Colonic mucosa (tissue), 4 donors: ENCODE measurements at places on chromosomes 7 and 10. TPM values are rescaled to one million over a fixed set of nuclear protein-coding genes. Genes with fewer than 3 reads are reported as not detected.

Gene DGKI
- total RNA-seq, result 0.67 TPM

Gene KCNMA1
- total RNA-seq, result 23.2 TPM

Gene SLC18A3
- total RNA-seq, result 0.42 TPM

Gene CEP55
- 30.0 TPM for total RNA-seq

Gene PILRA
- 3.1 TPM for total RNA-seq

Gene FKBP6
- total RNA-seq, result not detected

DNA sequence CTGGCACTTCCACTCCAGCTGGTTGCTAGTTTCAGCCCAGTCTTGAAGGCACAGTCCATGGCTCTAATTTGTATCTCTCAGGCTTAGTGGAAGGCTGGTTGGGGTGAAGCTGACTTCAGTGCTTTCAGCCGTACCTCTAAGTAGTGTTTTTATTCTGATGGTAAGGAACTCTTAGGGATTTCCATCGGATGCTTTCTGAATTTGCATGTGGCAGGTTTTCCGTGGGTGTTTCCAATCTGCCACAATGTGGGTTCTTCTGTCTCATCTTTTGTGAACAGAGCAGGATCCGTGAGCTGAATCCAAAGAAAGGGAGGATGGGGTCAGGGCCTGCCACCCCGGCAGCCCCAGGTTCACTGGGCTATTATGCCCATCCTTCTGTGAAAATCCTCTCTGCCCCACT, 607.9 kb upstream of the MKI67 start:
- DNase-seq, result no peak

GRCh38 chr10:50552771-50553535, 70.8 kb downstream of the SGMS1 start:
- peak; percentile 49 for DNase-seq

DNA sequence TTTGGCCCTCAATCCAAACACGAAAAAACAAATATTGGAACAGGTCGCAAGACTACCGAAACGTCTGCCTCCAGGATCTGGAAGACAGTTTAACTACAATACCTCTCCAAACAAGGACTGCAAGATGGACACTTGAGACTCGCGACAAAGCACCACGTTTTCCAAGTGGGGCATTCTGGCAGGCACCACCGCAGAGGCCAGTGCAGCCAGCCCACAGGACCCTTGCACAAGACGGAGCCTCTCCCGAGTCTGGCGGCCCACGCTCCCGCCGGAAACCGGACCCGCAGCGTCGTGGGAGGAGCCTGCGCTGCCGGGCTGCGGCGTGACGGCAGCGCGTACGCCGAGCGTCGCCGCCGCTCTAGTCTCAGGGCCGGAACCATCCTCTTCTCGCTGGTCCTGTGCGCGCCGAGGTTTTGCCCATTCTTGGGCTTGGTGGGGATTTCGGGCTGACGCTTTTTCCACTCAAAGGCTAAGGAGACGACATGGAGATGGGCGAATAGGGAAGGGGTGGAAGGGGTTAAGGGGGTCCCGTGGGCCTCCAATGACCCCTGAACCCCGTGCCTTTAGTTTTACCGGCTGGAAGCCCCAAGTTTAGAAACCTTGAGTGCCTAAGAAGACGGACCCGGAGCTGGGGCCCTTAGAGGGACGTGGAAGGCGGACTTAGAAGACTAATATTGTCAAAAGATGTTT, at the start of gene ORC5:
ORC5 (minus strand) TSS at position 283 of the 690 bp plus-strand sequence; CDS start at position 174, 109 bp downstream.
- peak; percentile 77 for DNase-seq

DNA sequence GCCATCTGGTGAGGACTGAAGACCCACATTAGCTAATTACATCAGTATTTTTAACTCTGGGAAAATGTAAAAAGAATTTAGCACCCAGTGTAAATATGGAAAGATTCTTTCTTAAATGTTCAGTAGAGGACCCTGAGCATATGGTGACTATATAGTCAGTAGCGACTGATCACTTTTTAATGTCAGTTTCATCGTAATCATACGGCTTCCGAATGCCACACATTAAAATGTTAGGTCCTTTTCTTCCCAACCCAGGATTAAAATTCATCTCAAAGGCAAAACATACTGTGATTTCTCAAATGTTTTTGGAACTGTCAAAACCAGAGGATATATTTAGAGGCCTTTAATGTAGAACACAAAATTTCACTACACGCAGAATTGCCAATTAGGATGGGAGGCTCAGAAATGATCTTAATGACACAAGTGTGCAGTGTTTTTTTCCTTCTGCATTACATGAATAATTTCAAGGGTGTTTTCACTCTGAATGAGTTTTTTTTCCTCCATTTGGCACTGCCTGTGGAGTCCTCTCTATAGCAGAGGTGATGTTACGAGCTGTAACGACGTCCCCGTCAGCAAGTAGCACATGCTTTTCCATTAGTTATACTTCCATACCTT, 382.7 kb downstream of the PAXIP1 start:
- DNase-seq, result no peak

GRCh38 chr7:32223071-32223650, 153.0 kb upstream of the PDE1C start:
- DNase-seq, result no peak

GRCh38 chr10:51075873-51076229, 1.6 kb downstream of the PRKG1 start:
- no peak for DNase-seq

DNA sequence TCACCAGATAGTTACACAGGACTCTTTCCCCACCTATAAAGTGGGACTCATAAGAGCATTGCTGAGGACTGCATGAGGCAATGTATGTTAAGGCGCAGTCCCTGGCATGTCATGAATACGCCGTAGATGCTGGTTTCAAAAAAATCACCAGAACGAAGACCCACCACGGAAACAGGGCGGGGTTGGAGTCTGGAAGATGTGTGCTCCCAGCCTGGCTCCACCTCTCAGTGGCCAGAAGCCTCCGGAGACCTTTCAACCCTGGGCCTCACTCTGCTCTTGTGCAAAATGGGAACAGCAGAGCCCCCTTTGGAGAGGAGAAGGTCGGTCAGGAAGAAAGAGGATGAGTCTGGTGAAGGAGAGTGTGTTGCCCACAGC, 12.4 kb upstream of the ZMIZ1 start:
- peak; percentile 44 for DNase-seq

- DNase-seq, result no peak
Observed at GRCh38 chr10:86172301-86172700, 194.3 kb downstream of the GRID1 start.

GRCh38 chr10:10869592-10869991, 148.1 kb upstream of the CELF2 start:
- DNase-seq, result no peak

GRCh38 chr10:72037266-72037665, 51.1 kb downstream of the SPOCK2 start:
- no peak for DNase-seq

GRCh38 chr10:86305521-86305920, 61.1 kb downstream of the GRID1 start:
- DNase-seq, result no peak

DNA sequence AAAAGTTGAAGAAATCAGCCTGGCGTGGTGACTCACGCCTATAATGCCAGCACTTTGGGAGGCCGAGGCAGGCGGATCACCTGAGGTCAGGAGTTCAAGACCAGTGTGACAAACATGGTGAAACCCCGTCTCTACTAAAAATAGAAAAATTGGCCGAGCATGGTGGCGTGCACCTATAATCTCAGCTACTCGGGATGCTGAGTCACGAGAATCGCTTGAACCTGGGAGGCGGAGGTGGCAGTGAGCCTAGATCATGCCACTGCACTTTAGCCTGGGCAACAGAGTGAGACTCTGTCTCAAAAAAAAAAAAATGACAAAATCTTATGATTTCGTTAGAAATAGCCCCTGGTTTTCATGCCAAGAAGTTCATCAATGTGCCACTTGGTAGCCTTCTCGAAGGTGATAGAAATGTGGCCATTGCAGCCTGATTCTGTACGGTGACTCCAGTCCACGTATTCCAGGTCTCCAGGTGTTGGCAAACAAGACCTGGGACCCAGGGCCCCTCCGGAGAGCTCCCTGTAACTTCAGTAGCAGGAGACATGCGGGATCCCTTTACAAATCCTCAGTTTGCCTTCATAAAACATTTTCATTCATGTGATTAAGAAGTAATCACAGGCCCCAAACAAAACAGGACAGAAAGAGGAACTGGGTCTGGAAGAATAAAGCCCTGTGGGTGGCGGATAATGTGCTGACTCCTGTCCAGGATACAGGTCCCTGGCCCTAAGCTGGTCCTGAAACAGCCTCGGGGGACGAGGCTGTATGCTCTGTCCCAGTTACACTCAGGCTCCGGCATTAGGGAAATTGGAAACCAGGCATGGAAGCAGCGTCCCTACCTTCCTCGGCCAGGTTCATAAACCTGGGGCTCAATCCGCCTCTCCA, 207.3 kb upstream of the SH2B2 start:
- no peak for DNase-seq

- no peak for DNase-seq
Observed at GRCh38 chr10:79463578-79464496, 18.4 kb upstream of the ZCCHC24 start.

GRCh38 chr7:84924353-84924752, 262.5 kb downstream of the SEMA3D start:
- DNase-seq, result no peak

DNA sequence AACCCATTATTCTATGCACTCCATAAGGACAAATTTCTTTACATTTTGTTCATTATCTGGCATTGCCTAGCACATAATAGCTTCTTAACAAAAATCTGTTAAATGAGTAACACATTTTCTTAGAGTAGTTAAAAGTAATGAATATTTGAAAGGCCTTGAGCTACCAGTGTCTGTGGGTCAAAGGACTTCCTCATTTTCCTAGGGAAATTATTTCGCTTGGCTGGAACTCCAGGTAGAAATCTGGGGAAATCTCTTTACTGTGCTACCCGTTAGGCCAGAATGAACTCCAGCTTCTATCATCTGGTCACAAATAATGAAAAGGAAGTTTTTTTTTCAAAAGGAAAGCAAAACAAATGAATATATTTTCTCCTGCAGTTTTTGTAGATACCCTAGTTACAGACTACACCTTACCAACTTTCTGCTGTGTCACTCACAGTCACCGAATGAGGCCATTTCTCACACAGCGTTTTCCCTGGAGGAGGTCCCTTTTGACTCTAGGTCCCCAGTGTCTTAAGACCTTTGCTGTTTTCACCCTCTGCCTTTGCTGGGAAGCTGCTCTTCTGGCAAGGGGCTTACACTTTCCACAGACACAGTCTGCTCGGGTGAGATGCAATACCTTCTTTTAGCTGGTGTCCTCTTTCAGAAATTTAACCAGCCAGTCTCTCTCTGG, 1.6 kb downstream of the SAMD9L start:
- DNase-seq, result no peak

GRCh38 chr10:11161910-11162309, 144.2 kb downstream of the CELF2 start:
- no peak for DNase-seq

GRCh38 chr7:40059057-40059456, 75.4 kb downstream of the MPLKIP start:
- no peak for DNase-seq

- DNase-seq, result no peak
Observed at GRCh38 chr10:86049442-86049841, 317.2 kb downstream of the GRID1 start.
